ENCODE measurements at places on chromosomes 2 and 18.

DNA sequence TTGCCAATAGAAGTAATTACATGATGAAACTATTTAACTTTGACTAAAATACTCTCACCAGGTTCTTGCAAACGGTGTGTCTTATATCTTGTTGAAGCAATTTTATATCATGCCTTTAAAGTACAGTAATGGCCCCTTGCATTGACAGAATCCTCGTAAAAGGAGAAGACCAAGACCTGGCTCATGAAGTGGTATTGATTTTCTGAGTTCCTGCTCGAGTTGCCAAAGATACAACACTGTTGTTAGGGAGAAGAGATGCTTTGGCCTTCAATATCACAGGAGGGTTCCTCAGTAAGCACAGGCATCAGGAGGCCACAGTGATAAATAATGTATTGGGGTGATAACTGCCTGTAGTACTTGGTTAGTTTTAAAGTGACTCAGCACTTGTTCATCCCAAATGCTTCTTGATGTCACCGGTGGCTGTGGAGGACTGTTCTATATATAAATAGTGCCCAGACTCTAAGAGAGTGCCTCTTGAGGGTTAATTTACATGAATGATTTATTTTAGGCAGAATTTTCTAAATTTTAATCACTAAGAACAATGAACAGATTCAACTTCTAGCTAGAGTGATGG is 571.7 kb upstream of the FANCL start:
- no peak for DNase-seq

DNA sequence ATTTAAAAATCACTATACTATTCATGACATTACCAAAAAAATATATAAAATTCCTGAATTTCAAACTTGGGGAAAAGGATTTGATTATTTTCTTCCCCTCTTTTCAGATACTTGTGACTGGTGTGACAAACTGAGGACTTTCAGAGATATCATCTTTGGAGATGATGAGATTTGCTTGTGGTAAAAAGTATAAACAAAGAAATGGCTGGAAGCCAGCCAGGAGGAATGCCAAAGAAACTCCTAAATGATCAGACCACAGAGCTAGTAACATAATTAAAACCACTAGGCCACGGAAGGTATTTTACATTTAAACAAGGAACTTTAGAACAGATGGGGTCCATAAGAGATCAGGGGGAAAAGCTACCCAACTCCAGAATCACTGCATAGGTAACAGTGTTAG is 58.7 kb downstream of the PIGN start:
- no peak for DNase-seq

DNA sequence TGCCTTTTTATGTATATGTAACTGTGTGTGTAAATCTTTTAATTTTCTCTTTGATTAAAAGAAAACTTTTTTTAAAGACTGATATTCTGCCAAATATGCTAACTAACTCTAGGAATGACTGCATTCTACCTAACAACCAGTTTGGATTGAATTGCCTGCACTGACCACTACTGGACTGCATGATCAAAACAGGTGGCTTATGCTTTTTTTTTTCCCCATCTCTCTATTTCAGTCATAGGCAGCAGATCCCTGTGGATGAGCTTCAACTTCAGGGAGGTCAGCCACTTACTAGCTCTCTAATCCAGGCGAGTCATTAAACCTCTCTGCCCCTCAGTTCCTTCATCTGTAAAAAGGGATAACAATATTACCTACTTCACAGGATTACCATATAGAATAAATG is 138.6 kb upstream of the SERTAD2 start:
- no peak for DNase-seq

- DNase-seq: no peak
Observed at GRCh38 chr18:45752681-45753080, 28.7 kb downstream of the SLC14A1 start.

DNA sequence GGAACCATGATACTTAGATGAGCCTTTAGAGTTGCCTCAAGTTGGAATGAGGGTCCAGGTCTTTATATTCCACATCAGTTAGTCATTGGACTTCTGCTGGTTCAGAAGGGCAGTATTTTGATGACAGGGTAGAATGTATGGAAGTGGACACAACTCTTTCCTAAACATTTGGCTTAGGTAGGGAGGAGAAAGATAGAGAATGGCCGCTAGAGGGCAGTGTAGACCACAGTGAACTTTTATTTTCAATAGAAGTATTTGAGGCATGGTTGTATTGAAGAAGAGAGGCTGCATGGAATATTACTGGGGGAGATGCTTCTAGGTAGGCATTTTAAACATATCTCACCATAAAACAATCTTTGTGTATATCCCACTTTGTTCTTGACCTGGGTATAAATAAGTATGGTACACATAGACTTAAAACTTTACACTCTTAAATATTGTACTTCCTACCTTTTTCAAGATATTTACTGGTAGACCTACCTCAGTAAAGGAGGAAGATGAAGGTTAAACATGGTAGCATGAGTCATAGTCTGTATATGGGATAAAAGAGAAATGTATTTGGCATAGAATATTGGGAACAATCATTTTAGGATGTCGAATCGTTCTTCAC is 497.6 kb upstream of the FAM98A start:
- DNase-seq: no peak

- DNase-seq: no peak
Observed at GRCh38 chr2:241232736-241233575, 44.5 kb downstream of the ANO7 start.

Data from stimulated activated CD4-positive, alpha-beta T cell treated with anti-CD3 and anti-CD28 coated beads, Interleukin-1b, Interleukin-23, amount 100 ng/mL, for 1 hour (primary cell).